ENCODE measurements at places on chromosomes 2 and 18.

DNA sequence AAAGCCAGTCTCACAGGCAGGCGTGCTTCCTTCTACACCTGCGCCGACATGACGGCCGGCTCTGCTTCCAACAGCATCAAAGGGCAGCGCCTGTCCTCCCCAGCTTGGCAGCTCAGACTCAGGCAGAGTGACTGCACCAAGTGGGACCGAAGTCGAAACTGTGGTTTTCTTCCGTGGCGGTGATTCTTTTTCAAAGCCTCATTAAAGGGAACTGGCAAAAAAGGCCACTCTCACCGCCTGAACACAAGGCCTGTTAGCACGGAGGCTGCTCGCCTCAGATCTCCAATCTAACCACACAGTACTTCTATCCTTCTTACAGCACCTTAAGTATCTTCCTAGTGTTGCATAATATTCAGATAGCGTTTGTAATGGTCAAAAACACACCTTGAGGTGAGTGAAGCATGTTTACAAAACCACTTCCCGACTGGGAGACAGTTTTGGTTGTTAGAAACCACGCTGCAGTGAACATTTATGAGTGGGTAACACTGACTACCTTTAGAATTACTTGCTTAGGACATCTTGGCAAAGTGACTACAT, 236.4 kb downstream of the HDAC4 start:
- no peak for DNase-seq

- DNase-seq: no peak
Observed at GRCh38 chr2:73290049-73290839, 3.1 kb downstream of the EGR4 start.

- DNase-seq: no peak
Observed at GRCh38 chr2:209640358-209640757, 131.3 kb upstream of the UNC80 start.

DNA sequence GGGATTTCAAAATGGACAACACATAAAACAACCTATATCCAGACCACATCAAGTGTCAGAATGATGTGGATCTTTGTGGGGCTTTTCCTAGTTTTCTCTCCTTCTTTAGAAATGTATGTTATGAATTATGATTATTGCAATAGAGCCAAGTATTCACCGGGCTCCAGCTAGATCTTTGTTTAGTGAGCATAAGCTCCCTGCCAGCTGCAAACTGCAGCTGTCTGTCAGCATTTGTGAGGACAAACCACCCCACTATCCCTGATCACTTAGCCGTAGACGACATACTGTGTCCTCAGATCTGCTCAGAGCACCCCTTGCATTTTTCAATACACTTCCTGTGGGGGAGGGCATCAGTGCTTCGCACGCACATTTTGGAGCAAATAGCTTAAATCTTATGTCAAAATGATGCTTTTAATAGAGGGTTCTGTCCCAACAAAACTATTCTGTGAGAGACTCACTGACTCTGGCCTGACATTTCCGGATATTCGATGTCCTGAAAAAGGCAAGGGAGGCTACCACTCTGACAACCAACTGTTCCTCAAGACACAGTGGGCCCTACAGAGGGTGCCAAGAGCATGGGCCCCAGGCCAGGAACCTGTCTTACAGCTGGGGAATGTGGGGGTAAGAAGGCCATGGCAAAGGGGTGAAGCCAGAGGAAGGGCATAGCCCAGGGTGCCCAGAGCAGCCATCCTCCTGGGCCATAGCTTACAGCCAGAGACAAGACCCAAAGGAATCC, 346.0 kb downstream of the ARHGAP15 start:
- DNase-seq: no peak

GRCh38 chr2:33014268-33014667, 67.5 kb downstream of the LTBP1 start:
- DNase-seq: no peak

DNA sequence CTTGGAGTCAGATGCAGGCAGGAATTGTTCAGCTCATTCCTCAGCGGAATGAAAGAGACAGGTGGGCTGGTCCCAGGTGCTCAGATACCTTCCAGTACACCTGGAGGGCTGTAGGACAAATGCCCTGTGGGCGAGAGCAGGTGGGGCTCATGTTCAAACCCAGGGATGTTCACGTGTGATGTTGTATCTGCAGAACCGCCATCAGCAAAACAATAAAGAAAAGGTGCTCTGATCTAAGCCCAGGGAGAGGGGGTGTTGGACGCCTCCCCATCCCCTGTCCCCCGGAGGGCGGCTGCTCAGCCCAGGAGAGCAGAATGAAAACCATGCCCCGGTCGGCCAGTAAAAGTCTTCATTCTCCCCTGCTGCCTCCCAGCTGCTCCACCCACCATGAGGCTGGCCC, 197.4 kb downstream of the HAUS1 start:
- DNase-seq: no peak

- DNase-seq: peak; percentile 13
Observed at GRCh38 chr2:175203621-175204496, 22.3 kb upstream of the ATP5MC3 start.

DNA sequence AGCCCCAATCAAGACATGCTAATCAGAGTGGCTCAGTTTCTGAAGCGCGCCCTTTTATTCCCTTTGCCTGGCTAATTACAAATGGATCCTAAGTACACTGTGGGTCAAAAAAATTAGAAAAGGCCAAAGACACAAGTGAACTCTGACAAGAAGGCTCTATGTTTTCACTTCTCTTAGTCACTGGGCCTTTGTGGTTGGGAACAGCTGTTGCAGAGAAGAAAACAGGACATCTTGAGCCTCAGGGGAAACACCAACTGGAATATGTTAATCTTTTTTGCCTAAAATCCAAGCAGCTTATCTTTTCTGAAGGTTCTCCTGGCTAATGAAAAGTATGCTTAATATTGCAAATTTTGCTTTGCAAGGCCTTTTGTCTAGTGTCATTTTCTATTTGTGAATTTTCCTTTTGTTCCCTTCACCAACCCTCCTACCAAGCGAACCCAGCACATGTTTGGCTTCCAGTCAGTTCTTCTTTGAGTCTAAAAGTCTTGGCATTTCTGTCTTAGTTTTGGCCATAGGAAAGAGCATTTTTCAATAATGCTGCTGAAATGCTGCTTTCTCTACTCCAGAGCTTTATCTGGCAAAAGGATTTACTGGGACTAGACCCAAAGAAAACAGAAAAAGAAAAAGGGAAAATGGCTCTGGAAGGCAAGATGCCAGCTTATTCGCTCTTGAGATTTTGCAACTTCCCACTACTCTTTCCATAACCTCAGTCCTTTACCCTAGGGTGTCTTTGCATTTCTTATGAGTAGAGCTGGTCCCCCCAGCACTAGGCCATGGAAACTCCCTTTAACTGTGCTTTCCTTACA, 440.2 kb upstream of the ST6GAL2 start:
- no peak for DNase-seq

- DNase-seq: no peak
Observed at GRCh38 chr2:205535001-205535400, 147.3 kb upstream of the NRP2 start.

GRCh38 chr2:154720651-154721050, 22.2 kb downstream of the KCNJ3 start:
- DNase-seq: no peak

GRCh38 chr18:40222776-40223175, 1732.3 kb upstream of the PIK3C3 start:
- DNase-seq: no peak

- DNase-seq: no peak
Observed at GRCh38 chr18:63292831-63293683, 26.5 kb downstream of the BCL2 start.

DNA sequence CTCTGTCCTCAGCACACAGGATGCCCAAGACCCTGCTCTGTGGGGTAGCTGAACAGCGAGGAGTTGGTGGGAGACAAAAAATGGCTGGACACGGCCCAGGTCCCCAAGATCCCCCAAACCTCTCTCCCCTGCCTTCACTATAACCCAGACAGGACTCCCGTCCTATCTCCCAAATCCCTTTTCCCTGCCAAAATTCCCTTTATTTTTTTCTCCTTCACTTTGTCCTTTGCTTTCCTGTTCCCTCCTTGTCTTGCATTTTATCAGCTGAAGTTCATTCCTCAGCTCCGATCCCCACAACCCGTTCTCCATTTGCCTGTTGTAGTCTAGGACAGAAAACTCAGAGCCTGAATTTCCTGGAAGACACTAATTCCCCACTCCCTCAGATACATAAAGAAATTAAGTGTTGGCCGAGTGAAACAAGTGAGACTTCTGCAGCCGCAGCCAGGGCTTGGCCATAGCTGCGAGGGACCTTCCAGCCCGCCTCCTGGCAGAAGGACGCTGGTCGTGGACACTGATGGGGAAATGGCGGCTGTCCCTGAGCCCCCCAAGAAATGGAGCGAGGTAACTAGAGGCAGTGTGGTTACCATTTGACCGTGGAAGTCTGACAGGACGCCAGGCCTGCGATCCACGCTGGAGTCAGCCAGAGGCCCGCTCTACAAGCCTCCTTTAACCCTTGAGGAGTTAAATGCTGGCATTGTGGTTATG, 173.6 kb downstream of the BCL2 start:
- DNase-seq: no peak

GRCh38 chr2:74991977-74992376, 33.5 kb downstream of the POLE4 start:
- DNase-seq: peak; percentile 34

- DNase-seq: no peak
Observed at GRCh38 chr2:134479696-134480330, 225.9 kb downstream of the MGAT5 start.

DNA sequence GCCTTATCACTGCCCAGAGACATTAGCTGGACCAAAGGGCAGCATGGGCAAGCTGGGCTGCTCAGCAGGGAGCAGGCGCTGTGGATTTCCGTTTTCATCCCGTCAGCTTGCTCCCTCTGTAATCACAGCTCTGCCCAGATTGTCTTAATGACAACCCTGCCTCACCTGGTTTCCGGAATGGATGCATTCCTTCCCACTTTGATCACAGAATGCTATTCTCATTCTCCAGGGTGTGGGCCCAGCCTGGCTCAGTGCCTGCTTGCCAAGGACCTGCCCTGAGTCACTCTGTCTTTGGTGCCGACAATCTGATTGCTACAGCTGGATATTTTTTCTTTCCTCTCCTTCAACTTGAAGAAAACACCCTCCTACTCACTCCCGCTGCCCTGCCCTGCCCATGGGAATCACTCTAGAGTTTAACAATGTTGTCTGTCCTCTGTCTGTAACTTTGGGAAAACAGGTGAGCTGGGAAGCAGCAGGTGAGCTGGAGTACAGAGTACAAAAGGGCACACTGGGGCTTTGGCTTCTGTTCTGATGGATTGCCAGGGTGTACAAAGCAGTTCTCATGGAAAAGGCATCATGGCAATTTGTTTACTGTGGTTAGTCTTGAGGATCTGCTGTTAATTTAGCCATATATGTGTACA, 27.2 kb upstream of the FAM136A start:
- DNase-seq: no peak

DNA sequence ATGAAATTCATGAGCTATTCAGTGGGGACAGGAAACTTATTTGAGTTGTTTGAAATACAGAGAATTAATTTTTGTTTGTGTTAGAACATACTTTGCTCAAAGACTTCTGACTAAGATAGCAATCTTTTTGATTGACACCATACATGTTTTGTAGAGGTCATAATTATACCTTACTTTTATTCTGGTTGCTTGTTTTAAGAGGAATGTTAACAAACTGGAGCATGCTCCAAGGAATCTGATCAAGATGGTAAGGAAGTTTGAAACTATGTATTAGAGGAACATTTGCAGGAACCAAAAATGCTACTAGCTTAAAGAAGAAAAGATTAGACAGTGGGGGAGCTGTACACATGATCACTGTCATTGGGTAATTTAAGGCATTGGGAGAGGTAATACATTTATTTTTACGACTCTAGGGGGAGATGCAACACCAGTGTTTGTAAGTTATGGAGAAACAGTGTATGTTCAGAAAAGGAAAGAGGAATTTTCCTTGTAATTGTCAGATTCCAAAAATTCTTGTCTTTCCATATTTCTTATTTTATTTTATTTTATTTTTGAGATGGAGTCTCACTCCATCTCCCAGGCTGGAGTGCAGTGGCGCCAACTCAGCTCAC, 8.0 kb downstream of the AGFG1 start:
- DNase-seq: no peak

GRCh38 chr2:240394549-240394948, 40.9 kb upstream of the GPC1 start:
- DNase-seq: no peak

- DNase-seq: no peak
Observed at GRCh38 chr18:49514577-49514976, 27.5 kb upstream of the C18orf32 start.

- DNase-seq: no peak
Observed at GRCh38 chr2:190603374-190603773, 45.5 kb upstream of the NAB1 start.

DNA sequence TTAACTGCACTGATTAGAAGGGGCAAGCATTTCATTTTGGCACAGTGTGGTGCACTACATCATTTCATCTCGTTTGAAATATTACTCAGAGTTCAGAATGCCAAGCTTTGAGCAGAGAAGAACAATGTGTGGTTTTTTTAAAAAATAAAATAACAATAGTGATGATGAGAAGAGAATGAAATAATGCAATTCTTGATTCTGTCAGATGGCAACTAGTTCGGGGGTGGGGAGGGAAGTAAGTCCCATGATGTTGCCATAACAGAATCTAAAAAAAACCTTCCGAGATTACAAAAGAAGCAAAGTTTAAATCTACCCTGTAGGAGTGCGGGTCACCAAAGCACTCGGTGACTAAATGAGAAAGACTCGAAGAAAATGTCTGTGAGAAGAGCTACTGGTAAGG, 490.4 kb downstream of the NR4A2 start:
- no peak for DNase-seq

DNA sequence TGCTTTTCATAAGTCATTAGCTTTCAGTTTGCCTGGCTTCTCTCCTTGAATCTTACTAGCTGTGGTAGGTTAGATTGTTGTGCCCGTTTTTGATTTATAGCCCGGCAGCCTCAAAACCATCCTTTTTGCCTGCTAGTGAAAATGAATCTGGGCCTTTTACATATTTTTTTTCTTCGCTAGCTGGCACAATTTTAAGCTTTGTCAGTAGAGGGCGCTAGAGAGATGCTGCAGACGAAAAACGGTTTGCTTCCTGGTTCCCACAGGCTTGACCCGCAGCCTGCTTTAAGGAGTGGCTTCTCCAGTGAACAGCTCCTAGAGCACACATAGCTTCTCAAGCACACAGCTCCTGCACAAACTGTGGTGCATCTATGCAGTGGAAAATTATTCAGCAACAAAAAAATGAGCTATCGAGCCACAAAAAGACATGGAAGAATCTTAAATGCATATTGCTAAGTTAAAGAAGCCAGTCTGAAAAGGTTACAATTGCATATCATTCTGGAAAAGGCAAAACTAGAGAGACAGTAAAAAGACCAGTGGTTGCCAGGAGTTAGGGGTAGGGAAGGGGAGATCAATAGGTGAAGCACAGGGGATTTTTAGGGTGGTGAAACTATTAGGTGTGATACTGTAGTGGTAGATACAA, 47.9 kb downstream of the E2F6 start:
- DNase-seq: no peak

DNA sequence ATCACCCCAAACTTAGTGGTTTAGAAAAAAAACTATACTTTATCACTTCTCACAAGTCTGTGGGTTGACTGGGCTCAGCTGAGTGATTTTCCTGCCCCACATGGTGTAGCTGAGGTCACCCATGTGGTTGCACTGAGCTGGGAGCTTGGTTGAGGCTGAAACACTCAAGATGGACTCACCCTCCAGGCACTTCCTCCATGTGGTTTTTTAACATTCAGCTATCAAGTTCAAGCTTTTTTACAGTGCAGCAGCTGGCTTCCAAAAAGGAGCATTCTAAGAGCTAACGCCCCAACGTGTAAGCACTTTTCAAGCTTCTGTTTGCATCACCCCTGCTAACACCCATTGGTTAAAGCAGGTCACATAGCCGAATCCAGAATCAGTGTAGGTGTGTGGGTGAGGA, 105.9 kb upstream of the CREB1 start:
- no peak for DNase-seq
